ENCODE measurements at places on chromosomes 4 and X.
A peak's percentile ranks its signal among the peaks of the same experiment; 100 is the strongest.

DNA sequence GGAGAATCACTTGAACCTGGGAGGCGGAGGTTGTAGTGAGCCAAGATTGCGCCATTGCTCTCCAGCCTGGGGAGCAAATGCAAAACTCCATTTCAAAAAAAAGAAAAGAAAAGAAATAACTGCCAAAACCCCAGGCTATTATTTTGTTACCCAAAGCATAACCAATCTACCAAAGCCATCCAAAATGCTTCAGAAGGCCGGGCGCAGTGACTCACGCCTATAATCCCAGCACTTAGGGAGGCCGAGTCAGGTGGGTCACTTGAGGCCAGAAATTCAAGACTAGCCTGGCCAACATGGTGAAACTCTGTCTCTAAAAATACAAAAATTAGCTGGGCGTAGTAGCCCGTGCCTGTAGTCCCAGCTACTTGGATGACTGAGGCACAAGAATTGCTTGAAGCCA, 49.8 kb downstream of the SMIM31 start:
- no peak for DNase-seq

- DNase-seq = peak; percentile 96
These were observed 46.4 kb downstream of the ASMT start for GRCh38 chrX:1661048-1661921.

GRCh38 chr4:95000076-95000648, 242.4 kb downstream of the BMPR1B start:
- DNase-seq = no peak

DNA sequence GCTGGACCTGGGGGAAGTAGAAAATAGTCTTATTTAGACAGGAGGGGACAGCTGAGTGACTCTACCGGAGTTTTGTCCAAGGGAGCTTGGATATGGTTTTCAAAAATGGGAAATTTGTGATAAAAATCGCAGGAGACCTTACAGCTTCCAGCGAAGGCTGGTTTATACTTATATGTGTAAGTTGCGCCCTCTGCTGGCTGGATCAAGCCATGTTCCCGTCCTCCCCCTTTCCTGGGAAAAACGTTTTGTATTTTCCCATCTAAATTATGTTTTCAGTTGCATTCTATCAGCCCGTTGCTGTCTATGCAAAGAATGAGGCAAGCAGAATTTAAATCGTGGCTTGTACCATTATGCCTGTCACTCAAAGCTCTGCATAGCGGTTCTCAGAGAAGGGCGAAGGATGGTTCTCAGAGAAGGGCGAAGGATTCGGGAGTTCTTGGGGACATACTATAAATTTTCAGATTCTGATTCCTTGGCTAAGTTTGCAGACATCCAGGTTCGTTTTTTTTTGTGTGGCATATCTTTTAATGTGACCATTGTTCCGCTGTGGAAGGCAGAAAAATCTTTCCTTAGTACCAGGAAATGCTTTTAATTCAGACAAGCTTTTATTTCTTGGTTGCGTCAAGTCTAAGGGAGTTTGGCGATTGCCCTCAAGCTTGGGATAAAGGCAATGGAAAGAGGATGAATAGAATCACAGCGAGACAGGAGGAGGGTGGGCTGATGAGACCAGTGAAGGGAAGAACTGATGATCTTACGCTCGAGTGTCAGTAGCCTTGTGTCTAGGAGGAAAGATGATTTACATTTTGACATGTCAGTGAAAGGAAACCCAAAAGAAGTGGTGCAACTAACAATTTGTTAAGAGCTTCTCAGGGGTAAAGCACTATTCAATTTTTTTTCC, 128.5 kb upstream of the ARX start:
- DNase-seq = peak; percentile 9

DNA sequence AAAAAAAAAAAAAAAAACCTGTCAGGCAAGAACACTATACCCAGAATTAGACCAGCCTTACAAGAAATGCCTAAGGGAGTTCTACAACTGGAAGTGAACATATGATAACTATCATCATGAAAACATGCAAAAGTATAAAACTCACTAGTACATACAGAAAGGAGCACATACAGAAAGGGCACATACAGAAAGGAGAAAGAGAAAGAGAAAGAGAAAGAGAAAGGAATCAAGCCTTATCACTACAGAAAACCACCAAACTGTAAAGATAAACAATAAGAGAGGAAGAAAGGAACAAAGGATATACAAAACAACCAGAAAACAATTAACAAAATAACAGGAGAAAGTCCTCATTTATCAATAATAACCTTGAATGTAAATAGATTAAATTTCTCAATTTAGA, 50.4 kb downstream of the PHKA1 start:
- no peak for DNase-seq

Measured in CD4-positive, alpha-beta T cell treated with Interleukin-6 at 100 ng/mL for 8 hours (primary cell).